ENCODE measurements at places on chromosomes 5 and 9.

- no peak for DNase-seq
Observed at GRCh38 chr5:116675626-116675910, 100.9 kb upstream of the SEMA6A start.

DNA sequence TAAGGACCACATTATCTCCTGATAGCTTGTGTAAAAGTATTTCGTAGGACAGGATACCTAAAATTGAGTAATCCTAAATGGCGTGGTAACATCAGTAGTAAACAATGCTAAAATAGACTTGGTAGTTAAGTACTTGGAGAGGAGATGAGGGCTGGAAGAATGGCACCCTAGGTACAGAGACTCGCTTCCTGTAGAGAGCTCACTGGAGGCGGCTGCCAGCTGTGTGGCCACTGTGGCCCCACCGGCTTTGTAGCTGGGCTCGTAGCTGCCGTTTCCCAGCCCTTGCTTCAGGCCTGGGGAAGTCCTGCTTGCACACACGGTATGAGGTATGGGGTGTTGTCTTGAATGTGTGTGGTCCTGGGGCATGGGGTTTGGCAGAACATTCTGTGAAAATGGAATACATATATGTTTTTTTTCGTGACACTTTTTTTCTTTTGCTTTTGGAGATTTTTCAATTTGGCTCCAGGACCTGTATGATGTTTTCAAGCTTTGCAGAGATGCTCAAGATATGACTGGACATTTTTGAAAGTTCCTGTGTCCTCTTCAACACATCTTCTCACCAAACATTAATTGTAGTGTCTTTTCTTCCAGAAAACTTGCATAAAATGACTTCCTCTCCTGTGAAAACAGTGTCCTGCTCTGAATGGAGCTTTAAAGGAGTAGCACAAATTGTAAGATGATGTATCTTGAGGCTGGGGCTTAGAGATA, 58.0 kb downstream of the RCL1 start:
- peak; percentile 27 for DNase-seq

DNA sequence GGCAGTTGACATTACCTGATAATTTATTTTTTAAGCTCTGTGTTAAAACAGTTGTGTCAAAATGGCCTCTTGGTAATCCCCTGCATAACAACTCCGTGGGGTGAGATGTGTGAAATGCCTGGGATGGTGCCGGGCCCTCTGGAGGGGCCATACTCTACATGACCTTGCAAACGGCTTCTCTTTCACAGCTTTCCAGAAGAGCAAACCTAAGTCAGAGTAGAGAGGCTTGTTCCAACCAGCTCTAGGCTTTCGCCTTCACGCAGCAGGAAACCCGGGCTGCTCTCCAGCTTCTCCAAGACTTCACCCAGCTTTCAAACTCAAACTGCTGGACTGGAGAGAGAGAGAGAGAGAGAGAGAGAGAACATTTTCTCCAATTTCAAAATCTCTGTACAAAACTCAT, 120.1 kb downstream of the SNX18 start:
- no peak for DNase-seq

GRCh38 chr9:84492366-84493159, 152.0 kb upstream of the SLC28A3 start:
- DNase-seq: no peak

GRCh38 chr9:80503671-80504281, 932.0 kb downstream of the TLE4 start:
- DNase-seq: no peak

DNA sequence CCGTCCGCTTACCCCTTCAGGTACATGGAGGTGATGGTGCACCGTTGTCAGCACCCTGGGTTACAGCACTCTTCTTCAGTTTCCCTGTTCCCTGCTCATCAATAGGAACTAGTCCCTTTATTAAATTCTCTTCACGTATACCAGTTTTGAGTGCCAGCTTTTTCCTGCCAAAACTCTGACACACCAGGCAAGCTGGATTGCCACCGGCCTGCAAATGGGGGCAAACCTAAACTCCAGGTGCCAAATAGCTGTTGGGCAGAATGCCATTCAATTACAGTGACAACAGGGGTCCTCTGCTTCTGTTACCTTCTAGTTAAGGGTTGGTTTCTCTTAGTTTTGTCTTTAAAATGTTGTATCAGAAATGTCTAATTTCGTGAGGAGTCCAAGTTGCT, 400.4 kb downstream of the OSTF1 start:
- DNase-seq: no peak

GRCh38 chr9:31253800-31254762, 1130.4 kb upstream of the ACO1 start:
- no peak for DNase-seq
